Stimulated activated CD4-positive, alpha-beta T cell treated with anti-CD3 and anti-CD28 coated beads, TNF-alpha, amount 100 ng/mL, for 48 hours (primary cell): ENCODE measurements at places on chromosomes 3 and 15.
A peak's percentile ranks its signal among the peaks of the same experiment; 100 is the strongest.

DNA sequence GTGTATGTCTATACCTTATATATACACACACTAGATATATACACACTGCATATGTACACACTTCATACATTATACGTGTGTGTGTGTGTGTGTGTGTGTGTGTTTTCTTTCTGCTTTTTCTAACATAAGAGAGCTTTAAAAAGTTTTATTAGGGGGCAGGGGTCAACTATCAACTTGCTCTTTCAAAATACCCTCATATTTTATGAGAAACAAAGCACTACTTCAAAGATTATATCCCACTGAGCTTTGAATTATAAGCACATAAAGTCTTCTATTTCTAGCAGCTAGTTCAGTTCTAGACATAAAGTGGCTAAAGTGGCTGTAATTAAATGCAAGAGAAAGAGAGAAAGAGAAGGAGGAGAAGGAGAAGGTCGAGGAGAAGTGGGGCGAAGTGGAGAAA is 1361.3 kb downstream of the ZPLD1 start:
- no peak for DNase-seq

- DNase-seq, result no peak
Observed at GRCh38 chr3:67657192-67657591, 2.8 kb upstream of the SUCLG2 start.

- DNase-seq, result no peak
Observed at GRCh38 chr15:76669521-76670207, 235.5 kb downstream of the SCAPER start.

- DNase-seq, result no peak
Observed at GRCh38 chr3:141845407-141846049, 30.9 kb upstream of the ATP1B3 start.

GRCh38 chr3:52226229-52226817 is 878 bp upstream of the TLR9 start:
- no peak for DNase-seq

GRCh38 chr3:36993326-36994283 is at the start of gene MLH1:
MLH1 (plus strand) TSS chr3:36993518; CDS start chr3:36993548, 30 bp downstream.
- peak; percentile 93 for DNase-seq

DNA sequence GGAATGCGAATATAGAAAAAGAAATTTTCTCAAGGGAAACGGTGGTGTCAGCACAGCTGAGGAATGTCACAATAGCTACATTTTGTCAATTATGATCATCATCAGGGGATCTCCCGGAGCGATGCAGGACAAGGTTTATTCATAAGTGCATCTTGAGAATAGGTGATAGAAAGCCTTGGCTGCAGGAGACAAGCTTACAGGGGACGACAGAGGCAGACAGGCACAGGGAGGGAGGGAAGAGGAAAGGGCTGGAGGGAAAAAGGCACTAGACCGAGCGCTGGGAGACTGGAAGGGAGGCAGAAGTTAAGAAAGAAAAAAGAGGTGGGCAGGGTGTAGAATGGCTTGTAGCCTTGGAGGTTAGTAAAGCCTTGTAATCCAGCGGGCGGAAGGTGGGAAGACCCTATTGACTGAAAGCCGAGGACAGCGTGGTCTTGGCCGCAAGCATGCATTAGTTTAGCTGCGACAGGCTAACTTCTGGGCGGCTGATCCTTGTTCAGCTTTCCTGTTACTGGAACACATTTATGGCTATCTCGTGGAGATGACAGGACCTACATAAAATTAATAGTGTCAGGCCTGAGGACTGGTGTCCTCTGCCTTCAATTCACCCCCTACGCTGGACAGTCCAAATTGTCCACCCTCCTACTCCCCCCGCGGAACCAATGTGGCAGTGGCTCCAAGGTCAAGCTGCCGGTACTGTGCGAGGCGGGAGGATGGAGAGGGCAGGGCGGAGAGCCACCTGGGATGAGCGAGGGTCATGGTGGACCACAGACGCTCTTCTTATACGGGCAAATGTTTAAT is 1.4 kb upstream of the NECTIN3 start:
- no peak for DNase-seq

DNA sequence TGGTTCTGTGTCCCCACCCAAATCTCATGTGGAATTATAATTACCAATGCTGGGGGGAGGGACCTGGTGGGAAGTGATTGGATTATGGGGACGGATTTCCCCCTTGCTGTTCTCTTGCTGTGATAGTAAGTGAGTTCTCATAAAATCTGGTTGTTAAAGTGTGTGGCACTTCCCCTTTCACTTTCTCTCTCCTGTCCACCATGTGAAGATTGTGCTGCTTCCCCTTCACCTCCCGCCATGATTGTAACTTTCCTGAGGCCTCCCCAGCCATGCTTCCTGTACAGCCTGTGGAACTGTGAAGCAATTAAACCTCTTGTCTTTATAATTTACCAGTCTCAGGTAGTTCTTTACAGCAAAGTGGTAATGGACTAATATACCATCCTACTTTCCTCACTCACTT is 289.6 kb downstream of the EFHB start:
- DNase-seq, result no peak

DNA sequence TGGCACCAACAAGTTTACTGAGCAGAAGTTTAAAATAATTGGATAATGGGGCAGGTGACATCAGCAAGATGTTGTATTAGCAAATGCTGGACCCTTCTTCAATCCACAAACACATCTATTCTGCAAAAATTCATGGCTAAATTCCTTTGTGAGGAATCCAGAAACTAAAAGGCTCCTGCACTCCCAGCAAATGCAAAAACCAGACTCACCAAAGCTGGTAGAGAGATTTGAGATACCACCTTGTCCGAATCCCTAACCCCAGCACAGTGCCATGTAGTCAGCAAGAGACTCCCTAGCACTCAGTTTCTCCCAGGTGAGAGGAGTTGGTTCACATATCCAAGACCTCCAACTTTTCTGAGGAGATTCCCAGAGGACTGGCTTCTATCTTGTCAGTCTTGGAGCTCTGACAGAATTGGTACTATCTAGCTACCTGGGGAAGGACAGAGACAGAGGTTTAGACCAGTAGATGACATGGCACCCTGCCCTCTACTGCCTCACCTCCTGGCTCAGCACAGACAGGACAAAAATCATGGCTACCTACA is 21.8 kb downstream of the GREM1 start:
- DNase-seq, result no peak

GRCh38 chr3:143830063-143830462 is 18.2 kb downstream of the SLC9A9 start:
- DNase-seq, result no peak

GRCh38 chr3:99502871-99503270 is 135.5 kb upstream of the COL8A1 start:
- no peak for DNase-seq

- no peak for DNase-seq
Observed at GRCh38 chr3:10583798-10584708, 78.7 kb upstream of the ATP2B2 start.

- no peak for DNase-seq
Observed at GRCh38 chr15:33926260-33926659, 42.0 kb upstream of the CHRM5 start.

- DNase-seq, result no peak
Observed at GRCh38 chr3:65919826-65920225, 118.9 kb downstream of the MAGI1 start.

DNA sequence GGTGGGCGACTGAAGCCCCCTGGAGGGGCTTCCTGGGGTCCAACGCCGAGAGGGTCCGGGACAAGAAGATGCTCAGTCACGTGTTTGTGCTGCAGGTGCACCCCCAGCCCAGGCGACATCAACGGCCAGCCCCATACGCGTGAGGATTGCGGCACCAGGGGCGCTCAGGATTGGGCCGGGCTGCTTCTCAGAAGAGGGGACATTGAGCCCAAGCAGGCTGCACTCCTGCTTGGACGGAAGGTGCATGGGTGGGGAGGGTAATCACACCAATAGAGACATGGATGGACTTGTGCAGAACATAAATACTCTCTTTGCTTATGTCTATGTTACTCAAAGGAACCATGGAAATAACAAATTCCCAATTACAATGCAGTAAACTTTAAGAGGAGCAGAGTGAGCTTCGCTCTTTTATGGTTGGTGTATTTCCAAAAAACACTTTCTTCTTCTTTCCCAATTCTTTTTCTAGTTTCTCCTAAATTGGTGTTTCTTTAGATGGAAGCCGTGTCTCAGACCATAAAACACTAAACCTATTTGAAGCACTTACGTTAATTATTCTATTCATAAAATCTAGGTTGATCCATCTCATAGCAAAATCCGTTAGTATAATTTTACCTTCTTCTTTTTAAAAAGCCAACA is 182.7 kb downstream of the GOLGA6L6 start:
- no peak for DNase-seq

GRCh38 chr3:128931046-128931445 is 51.6 kb downstream of the ACAD9 start:
- no peak for DNase-seq

GRCh38 chr3:14780927-14781507 is 37.7 kb upstream of the FGD5 start:
- DNase-seq, result no peak

DNA sequence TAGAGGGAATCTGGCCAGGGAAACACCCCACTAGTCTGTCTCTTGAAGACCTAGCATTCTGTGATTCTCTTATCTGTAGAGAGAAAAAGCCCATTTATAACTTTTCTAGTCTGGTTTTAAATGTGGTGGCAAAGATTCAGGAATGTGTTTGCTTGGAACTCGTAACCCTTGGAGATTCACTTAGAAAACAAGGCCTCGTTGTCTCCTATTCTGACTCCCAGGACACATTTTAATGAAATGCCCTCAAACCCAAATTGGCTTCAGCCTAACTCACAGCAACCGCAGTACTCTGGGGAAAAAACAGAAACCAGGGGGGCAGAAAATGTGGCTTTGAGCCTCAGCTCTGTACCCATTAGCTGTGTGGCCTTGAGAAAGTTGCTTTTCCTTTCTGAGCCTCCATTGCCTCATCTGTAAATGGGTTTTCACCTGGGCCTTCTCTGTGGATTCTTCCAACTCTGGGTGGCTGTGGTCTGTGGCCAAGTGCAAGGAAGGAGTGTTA is 36.5 kb downstream of the RPLP1 start:
- DNase-seq, result no peak

- DNase-seq, result no peak
Observed at GRCh38 chr15:93943586-93943985, 287.8 kb upstream of the MCTP2 start.
